ENCODE measurements at places on chromosomes 4 and X.

GRCh38 chr4:133694416-133694815, 507.2 kb downstream of the PABPC4L start:
- no peak for DNase-seq

GRCh38 chrX:39846460-39846859, 251.3 kb downstream of the BCOR start:
- no peak for DNase-seq

DNA sequence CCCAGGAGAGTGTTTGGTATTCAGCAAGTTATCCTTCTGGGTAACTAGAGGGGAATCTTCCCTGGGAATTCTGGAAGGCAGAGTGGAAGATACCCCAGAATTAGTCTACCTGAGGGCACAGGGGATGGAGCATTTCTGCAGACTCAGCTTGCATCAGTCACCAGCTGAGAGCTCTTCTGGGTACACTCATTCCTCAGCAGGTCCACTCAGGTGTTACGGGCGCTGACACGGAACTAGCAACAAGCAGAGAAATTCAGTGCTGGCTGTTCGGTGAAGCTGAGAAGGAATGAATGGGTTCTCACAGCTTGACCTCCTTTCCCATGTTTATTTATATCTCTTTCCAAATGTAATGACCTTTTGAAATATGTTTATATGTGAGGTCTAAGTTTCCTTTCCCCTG, 106.0 kb upstream of the PNPLA4 start:
- DNase-seq, result no peak

- no peak for DNase-seq
Measured at GRCh38 chrX:39020051-39020669, 218.9 kb downstream of the MID1IP1 start.

GRCh38 chr4:7161721-7162214, 30.6 kb upstream of the SORCS2 start:
- no peak for DNase-seq

GRCh38 chr4:73742490-73743160, 2.3 kb downstream of the CXCL8 start:
- no peak for DNase-seq

GRCh38 chrX:95666056-95666455, 1018.6 kb upstream of the DIAPH2 start:
- DNase-seq, result no peak

- no peak for DNase-seq
Measured at GRCh38 chrX:22220941-22221340, 51.8 kb upstream of the CBLL2 start.

DNA sequence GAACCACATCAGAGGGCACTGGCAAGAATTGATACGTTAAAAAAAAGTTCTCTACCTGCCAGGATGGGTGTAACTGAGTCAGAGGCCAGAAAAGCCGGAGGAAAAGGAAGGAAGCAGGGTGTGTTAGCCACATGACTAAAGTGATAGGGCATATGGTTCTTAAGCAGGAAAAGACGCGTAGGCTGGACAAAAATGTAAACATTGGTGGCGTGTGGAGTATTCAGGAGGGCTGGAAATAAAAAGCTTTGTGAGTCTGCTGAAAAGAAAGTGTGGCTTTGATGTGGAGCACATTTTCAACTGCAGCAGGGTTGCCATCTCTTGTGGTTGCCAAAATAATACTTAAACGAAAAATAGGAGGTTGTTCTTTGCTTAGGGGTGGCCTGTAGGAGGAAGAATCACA, 186.5 kb upstream of the RPL34 start:
- no peak for DNase-seq

- no peak for DNase-seq
Measured at GRCh38 chrX:112678831-112679230, 907 bp downstream of the LHFPL1 start.

DNA sequence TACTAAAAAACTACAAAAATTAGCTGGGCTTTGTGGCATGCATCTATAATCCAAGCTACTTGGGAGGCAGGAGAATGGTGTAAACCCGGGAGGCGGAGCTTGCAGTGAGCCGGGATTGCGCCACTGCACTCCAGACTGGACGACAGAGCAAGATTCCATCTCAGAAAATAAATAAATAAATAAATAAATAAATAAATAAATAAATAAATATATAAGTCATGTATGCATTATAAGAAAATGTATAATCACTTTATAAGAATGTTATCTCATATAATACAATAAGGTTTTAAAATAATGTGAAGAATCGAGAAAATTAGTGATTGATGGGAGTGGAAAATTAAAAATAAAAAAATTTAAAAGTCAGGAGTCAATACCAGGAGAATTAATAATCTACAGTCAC, 127.5 kb downstream of the GALNTL6 start:
- DNase-seq, result no peak

DNA sequence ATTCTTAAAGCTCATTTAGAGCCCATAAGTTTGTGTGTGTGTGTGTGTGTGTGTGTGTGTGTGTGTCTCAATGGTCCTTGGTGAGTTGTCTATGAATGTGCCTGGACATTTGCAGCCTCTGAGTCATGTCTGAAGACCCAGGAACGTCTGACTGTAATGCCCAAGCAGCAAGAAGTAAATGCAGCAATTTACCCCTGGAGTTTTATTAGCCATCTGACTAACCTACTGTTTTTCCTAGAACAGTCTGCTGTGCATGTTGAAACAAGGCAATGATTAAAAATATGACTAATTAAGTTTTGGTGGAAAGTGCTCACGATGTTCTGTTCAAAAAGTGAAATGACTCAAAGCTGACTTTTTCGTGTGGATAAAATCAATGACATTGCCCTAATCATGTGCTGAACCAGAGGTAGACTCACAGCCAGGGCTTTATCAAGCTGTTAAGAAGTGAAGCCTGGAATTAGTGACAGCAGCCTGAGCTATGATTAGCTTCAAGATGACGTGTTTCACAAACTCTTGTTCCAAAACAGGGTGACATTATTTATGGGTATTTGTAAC, 201.6 kb downstream of the CPE start:
- DNase-seq, result no peak

DNA sequence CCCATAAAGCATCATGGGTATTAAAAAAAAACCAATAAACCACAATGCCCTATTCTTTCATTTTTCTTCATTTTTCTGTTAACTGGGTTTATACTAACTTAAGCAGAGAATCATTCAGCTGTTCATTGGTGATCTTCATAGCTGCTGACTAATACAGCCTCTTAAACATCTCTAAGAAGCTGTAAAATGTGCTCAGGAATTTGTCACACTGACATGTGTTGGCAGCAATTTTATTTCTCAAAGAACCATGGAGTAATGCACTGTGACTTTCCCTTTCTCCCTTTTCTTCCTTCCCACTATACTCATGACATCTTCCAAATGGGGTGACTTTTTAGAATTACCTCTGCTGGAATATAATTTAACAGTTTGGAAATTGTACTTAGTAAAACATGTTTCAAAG, 315.4 kb downstream of the ANTXR2 start:
- DNase-seq, result no peak

- DNase-seq, result no peak
Measured at GRCh38 chr4:108398316-108398715, 222.1 kb upstream of the RPL34 start.

GRCh38 chr4:63619771-63620170, 789.5 kb downstream of the TECRL start:
- no peak for DNase-seq

- no peak for DNase-seq
Measured at GRCh38 chr4:120472447-120473131, 405.9 kb upstream of the MAD2L1 start.

- no peak for DNase-seq
Measured at GRCh38 chr4:183823434-183823833, 81.7 kb upstream of the STOX2 start.

- no peak for DNase-seq
Measured at GRCh38 chr4:7253837-7254236, 61.5 kb downstream of the SORCS2 start.

DNA sequence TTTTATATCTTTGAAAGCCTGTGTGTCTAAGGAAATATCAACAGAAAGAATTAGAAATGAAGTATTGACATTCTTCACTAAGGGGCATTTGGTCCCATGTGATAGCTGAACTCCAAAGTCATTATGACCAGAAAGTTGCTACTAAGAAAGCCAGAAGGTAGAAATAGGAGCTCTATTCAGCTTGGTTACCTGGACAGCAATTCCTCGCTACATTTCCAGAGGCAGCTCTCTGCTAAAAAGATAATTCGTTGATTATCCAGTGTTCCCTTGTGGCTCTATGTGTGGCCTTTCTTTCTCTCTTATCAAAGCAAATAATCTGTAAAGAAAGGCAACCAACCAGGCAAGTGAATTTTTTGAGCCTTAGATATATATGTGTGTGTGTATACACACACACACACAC, 341.3 kb downstream of the ADGRL3 start:
- no peak for DNase-seq

DNA sequence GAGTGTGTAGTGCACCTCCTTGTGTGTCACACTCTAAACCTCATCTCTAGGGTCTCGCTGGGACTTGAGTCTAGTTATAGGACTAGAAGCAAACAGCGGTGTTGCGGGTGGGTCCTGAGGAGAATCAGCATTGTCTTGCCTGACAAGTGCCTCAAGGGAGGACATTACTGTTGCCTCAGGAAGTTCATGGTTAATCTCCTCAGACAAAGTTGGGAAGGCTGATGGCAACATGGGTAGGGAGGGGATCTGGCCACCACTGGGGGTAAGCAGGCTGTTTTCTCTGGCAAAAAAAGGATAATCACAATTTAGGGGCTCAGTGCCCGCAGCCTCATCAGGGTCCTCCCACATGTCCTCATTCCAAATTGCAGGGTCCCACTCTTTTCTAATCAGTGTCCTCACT, 12.4 kb downstream of the ASB12 start:
- DNase-seq, result no peak

DNA sequence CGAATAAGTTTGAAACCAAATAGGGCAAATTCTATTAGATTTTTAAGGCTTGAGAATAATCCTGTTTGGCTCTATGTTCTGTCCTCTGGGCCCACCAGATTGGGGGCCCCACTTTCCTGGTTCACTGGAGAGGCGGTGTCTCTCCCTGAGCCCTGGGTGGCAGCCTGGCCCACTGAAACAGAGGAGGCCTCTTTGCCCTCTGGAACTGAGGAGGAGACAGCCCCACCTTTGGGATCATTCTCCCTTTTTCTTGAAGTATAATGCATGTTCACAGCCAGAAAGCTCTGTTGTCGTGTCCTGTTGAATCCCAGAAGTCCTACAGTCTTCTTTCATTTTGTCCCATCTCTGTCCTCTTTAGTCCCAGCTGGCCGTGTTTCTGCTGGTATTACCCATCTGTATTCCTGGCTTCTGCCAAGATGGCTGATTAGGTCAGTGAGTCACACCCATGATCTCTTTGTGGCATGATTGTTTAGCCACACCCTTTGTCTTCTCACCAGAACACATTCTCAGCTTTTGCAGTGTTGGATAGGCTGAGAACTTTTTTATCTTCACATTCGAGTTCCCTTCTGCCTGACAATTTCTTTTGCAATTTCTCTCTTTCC, 8.1 kb upstream of the TBC1D25 start:
- DNase-seq, result no peak

DNA sequence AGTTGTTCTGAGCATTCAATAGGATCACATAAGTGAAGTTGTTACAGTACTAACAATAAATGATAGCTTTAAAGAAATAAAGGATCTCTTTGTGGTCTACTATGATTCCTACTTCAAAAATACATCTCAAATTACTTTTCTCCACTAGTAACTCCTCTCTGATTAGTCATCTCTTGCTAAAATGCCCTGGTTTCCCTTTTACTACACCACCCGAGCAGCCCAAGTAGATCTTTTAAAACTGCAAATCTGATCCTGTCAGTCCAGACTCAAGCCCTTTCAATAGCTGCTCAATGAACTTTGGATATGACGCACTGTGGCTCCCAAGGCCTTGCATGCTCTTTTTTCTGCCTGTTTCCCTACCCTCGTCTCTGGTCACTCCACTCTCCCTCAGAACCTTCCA, 97.5 kb downstream of the MAOA start:
- no peak for DNase-seq

DNA sequence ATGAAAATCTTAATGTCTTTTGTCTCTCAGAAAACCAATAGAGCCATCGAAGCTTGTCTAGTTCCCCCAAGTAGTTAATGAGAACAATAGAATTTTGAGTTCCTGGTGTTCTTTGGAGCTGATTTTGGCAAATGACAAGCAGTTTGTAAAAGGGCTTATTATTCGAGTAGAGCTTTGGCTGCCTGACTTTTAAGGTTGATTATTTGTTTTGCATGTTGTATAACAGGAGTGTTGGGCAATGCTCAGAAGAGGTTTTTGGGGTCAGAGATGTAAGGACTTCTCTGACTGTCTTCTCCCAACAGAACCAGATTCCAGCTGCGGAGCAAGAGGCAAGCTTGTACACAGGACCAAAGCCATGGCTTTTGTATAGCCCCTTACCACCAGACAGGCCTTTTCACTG, 30.0 kb downstream of the ZCCHC12 start:
- DNase-seq, result no peak

DNA sequence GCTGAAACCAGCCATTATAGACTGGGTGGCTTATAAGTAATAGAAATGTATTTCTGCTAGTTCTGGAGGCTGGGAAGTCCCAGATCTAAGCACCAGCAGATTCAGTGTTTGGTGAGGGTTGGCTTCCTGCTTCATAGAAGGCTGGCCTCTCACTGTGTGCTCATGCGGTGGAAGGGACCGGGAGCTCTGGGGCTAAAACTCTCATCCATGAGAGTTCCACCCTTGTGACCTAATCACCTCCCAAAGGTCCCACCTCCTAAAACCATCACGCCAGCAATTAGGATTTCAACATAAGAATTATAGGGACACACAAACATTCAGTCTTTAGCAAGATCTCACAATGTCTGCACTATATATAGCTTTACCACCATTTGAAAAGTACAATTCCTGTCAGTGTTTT, 215.2 kb downstream of the CBR4 start:
- DNase-seq, result no peak

- DNase-seq, result no peak
Measured at GRCh38 chr4:86730310-86730709, 118.9 kb downstream of the SLC10A6 start.

DNA sequence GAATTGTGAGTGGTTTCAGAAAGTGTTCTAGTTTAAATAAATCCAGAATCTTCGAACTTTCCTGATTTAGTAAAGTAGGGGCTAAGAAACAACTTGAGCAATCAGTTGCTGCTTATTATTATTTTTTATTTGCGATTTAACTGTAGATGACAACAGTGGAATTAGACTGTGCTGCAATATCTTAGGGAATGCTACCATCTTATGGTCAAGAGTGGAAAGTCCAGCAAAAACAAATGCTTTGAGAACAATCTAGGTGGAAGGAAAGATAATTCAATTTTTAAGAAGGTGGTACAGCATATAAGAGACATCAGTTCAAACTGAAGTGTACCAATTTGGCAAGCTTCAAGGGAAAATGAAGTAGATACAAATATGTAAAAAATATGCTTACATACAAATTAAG, 73.3 kb downstream of the CYLC1 start:
- DNase-seq, result no peak

- DNase-seq, result no peak
Measured at GRCh38 chr4:6492027-6492590, 19.7 kb upstream of the PPP2R2C start.

DNA sequence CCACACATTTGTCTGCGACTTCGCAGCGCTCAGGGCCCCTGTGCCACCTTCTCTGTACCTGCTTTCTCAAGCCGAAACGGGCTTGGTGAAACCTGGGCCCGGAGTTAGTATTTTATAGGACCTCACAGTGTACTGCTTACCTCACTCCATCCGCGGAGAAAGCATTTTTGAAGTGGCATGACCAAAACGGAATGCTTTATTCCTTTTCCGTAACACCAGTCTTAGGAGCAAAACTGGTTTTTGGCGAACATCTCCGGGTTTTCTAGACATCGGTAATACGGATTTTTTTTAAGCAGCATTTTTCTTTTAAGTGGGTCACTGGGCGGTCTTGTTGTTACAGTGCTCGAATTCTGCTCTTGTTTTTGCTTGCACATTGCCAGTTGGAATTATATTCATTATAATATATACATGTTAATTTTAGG, 3.6 kb downstream of the ZIC3 start:
- DNase-seq, result no peak

Data from activated CD4-positive, alpha-beta T cell treated with anti-CD3 and anti-CD28 coated beads for 1 hour (primary cell).